ENCODE measurements at places on chromosomes 12 and 14.

DNA sequence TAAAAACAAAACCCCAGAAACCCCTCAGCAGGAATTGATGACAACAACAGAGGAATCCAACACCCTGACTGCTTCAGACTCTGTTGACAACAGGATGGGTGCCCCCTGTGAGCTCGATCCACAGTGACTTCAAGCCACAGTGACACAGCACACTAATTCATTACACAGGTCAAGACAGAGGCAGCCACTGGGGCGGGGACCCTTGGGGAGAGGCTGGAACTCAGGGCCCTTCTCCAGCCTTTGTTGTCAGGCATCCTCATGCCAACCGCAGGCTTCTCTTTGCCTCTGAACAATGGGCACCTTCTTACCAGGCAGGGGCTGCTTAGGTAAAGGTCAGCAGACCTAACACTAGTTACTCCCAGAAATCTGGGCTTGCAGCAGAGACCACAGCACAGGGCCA is 37.6 kb downstream of the ACADS start:
- DNase-seq = no peak

DNA sequence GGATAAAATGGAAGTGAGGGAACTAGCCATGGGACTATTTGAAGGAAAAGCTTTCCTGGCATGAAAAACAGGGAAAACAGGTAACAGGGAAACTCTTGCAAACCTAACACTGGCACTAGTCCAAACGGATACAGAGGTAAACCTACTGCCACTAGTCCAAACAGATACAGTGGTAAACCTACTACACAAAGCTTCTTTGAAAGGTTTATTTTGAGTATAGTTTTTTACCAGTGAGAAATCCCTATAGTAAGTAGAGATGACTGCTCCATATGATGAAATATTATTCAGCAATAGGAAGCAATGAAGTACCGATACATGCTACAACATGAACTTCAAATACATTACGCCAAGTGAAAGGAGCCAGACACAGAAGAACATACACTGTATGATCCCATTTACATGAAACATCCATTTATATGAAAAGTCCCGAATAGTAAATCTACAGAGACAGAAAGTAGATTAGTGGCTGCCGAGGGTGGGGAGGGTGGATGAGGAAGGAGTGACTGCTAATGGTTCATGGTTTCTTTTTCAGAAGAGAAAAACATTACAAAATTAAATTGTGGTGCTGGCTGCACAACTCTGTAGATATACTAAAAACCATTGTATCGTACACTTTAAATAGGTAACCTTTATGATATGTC is 25.5 kb downstream of the SPTLC2 start:
- DNase-seq = no peak

GRCh38 chr14:76720382-76720813 is 40.9 kb upstream of the VASH1 start:
- DNase-seq = peak; percentile 30

GRCh38 chr12:114096461-114096860 is 130.3 kb upstream of the RBM19 start:
- no peak for DNase-seq

DNA sequence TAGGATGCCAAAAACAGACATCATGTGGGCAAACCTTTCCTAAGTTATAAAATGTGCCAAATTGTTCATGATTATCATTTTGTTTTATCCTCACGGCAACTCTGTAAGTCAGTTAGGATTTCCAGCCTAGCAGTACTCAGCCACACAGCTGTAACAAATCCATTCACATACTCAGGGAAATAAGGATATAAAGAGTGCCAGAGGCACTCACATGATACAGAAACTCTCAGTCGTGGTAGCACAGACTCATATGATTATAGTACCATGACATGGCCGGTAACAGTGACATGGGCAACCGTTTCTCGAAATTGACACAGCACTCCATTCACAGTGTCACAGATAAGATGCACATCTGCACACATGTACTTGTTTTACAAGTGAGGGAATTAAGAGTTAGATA is 344.2 kb downstream of the LRIG3 start:
- no peak for DNase-seq

GRCh38 chr14:64663174-64663573 is 41.0 kb upstream of the PLEKHG3 start:
- no peak for DNase-seq

- DNase-seq = no peak
These were observed 36.8 kb downstream of the VDR start for GRCh38 chr12:47868041-47868440.

GRCh38 chr12:97223419-97223818 is 239.2 kb upstream of the RMST start:
- no peak for DNase-seq

- DNase-seq = peak; percentile 2
These were observed 166.1 kb upstream of the EEA1 start for GRCh38 chr12:93094988-93095737.

DNA sequence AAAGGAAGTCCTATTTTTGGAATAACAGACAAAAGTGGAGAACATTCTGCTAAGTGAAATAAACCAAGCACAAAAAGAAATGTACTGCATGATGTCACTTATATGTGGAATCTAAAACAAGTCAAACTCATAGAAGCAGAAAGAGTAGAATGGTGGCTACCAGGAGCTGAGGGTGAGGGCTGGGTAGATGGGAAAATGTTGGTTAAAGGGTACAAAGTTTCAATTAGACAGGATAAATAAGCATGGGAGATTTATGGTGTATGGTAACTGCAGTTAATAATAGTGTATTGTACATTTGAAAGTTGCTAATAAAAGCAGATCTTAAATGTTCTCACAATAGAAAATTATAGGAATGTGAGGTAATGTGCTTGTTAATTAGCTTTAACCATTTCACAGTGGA is 12.8 kb downstream of the LUM start:
- DNase-seq = no peak
